ENCODE measurements at places on chromosomes 2 and 18.

DNA sequence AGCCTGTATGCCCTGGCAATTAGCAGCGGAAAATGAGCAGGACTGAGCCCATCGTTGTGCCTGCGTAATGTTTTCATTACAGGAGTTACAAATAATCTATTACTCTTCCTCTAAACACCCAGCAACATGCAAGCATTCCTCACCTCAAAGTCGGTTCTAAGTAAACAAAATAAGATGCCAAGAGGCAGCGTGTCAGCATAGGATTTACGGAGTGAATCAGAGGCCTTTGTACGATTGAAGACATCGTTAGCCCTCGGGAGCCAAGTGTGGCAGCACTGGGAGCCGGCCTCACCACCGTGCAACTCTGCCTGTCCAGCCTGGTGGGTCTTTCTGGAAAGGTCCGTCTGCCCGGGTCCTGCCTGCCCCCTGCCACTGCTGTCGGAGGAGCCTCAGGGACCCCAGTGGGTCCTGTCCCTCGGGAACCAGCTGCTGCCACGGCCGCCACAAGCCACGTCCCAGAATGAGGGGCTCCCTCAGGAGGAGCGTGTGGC is 80.1 kb upstream of the CTDP1 start:
- DNase-seq, result peak; percentile 74

DNA sequence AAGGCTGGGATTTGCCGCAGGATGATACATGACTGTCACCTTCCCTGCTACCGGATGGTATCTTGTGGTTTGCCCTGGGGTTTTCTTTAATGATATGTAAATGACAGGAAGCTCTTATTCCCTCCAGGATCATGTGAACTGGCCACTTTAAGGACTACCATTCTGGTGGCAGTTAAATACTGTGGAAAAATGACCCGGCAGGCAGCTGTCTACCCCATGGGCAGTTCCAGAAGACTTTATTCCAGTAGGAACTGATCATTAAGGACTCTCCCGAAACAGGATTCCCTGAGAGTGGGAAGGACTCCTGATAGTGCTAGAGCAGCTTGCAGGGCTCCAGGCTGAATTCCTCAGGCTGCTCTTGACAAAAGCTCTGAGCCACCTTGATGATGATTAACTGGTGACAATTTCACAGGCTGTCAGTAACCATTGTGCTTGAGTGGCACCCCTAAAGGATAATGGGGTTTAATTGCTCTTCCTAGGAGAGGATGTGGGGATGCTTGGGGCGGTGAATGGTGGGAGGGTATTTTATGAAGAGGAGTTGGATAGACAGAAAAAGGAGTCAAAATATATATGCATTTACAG is 212.0 kb downstream of the CPS1 start:
- DNase-seq, result no peak

DNA sequence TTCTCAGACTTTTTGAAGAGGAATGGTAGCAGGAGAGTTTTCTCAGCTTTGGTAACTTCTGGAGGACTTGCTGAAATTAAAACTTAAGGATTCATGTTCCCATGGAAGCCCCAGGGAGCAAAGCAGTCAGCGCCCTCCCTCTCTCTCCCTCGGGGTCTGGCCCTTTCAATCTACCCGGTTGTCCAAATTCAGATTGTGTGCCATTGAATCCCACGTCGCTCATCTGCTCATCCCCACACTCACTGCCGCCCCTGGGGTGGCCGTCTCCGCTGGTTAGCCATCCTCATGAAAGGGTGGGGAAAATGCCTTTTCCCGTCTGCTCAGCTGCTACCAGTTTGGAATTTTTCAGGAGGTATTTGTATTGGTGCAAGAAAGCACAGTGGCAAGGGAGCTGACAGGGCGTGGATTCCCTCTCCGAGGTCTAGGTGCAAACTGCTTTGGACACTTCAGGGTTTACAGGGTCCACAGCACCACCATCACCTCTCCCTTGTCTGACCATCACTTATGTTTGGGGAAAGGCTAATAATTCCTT is 27.1 kb downstream of the MCFD2 start:
- no peak for DNase-seq

GRCh38 chr2:174965992-174966744 is 39.0 kb downstream of the CHN1 start:
- peak; percentile 60 for DNase-seq

GRCh38 chr2:46259777-46260168 is 37.4 kb upstream of the EPAS1 start:
- no peak for DNase-seq

DNA sequence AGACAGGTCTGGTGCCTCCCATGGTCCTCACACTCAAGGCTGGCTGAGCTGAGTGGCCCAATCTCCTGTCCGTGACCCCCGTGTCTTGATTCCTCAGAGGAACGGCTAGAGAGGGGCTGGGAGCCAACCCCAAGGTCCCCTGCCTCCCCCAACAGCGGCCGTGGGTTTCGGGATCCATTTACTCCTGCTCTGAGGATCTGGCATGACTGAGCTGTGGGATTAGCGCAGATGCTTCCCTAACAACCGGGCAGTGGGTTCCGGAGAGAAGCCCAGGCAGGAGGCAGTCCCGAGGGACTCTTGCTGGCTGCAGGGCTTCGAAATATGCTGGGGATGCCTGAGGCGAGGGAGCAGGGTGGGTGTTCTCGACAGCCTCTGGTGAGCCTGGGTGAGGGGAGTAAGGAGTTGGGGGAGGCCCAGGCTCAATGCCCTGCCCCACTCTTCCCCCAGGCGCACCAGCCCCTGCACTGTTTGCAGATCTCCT is 18.9 kb downstream of the GPR35 start:
- no peak for DNase-seq

DNA sequence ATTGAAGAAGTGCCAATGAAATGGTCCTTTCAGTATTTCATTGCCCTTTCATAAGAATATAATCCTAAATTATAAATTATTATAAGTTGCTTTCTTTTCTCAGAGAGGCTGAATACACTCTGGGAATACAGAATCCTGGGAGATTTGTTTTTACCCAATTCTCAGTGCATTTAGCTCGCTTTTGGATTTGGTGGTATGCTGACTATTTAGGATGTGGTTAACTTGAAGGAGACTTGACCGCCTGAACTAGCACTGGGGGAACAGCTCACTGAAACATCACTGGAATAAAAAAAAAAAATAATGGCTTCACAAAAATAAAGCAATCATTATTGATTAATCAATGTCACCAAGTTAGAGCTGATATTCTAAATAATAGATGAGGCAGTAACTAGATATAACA is 10.2 kb downstream of the TNFAIP6 start:
- DNase-seq, result peak; percentile 67

GRCh38 chr18:55302167-55302833 is 285.7 kb downstream of the TCF4 start:
- DNase-seq, result peak; percentile 37

Data from AG10803 (cell line).